ENCODE measurements at places on chromosomes 12 and 14.

- DNase-seq, result peak; percentile 76
Observed at GRCh38 chr12:12334367-12335040, 15.5 kb downstream of the MANSC1 start.

- DNase-seq, result no peak
Observed at GRCh38 chr14:61838661-61839245, 76.5 kb downstream of the SNAPC1 start.

DNA sequence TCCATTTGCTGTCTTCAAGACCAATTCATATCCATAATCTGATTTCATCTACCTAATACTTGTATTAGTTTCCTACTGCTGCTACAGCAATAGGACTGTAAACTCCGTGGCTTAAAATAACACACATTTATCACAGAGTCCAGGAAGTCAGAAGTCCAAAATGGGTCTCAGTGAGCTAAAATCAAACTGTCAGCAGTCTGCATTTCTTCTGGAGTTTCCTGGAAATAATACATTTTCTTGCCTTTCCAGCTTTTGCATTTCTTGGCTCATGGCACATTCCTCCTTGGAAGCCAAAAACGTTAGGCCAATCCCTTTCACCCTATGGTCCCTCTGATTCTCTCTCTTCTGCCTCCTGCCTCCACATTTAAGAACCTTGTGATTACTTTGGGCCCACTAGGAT lies 239.8 kb downstream of the PRKD1 start:
- DNase-seq, result no peak

GRCh38 chr14:88499225-88499624 lies 55.6 kb downstream of the PTPN21 start:
- no peak for DNase-seq

DNA sequence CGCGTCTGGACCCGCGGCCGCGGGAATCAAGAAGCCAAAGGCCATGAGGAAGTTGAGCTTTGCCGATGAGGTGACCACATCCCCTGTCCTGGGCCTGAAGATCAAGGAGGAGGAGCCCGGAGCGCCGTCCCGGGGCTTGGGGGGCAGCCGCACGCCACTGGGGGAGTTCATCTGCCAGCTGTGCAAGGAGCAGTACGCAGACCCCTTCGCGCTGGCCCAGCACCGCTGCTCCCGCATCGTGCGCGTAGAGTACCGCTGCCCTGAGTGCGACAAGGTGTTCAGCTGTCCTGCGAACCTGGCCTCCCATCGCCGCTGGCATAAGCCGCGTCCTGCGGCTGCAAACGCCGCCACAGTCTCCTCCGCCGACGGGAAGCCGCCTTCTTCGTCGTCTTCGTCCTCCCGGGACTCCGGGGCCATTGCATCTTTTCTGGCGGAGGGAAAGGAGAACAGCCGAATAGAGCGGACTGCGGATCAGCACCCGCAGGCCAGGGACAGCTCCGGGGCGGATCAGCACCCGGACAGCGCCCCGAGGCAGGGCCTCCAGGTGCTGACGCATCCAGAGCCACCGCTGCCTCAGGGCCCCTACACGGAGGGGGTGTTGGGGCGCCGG lies 1.0 kb downstream of the INSM2 start:
- DNase-seq, result peak; percentile 92

- DNase-seq, result no peak
Observed at GRCh38 chr12:90851800-90852718, 102.9 kb downstream of the CCER1 start.
